ENCODE measurements at places on chromosomes 13 and 19.

GRCh38 chr19:58450856-58451357 is 515 bp upstream of the ZNF324B start:
- no peak for DNase-seq

DNA sequence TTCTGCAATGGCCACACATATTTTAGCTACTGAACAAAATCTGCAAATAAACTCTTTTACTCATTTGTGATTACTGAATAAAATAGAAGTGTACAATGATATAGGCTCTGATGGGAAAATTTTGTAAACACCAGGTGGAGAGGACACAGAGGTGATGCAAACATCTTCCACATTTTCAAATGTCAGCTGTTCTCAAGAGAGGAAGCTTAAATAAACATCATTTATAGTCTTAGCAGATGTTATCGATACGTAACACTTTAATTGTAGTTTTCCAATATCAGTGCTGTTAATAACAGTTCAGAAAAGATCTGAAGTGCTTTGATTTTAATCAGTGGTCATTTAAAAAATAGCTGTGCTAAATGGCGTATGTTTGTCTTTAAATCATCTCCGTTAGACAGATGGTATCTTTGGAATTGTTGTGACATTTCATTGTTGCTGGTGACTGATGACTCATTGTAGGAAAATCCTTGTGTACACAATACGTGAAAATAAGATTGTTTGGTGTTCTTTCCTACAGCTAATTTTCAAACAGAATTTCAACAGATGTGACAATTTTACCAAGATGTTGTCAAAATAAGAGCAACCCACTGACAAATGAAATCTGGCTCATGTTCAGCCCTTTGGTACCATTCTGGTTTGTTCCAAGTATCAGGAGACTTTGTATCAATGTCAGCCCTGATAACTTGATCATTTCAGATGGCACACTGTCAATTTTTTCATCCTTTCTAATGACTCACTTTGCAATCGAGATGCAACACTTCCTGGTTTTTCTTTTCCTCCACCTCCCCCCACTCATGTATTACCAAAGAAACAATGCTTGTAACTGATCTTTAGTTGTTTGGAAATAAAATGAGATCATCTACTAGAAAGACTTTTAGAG is 516.0 kb downstream of the DCT start:
- no peak for DNase-seq

DNA sequence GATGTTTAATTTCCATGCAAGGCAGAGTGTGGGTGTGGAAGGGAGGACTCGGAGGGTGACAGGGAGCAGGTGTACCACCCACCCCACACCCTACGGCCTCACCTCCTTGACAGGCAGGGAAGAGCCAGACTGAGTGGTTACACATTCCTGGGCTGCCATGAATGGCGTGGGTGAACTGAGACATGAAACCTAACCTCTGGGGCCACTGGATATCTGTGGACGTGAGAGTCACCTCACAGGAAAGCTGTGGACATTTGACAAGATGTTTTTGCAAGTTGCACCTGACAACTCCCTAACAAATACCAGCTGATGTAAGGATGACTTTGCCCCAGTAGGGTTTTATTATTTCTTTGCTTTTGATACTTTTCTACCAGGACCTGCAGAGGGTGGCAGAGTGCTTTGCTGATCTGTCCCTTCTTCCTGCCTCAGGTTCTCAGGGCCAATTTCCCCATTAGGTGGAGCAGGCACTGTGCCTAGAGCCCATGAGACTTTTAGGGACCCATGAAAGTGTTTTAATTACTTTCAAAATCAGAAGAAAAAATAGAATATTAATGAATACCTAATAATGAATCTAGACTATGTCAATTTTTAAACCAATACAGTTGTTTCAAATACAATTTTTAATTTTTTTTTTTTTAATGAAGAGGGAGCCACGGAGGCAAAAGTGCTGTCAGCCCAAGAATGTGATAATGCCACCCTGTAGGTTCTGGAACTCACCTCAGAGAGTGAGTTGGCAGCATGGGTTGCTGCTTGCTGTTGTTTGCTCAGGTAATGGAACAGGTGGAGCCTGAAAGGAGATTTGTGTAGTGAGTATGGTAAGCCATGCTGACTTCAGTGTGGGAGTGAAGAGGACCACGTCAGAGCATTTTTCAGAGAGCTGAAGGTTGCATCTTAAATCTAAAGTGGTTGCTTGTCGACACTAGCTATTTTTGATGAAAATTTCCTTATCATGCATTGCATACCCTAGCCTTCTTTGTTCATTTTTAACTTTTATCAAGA is 58.0 kb upstream of the CYSLTR2 start:
- DNase-seq, result peak; percentile 23

DNA sequence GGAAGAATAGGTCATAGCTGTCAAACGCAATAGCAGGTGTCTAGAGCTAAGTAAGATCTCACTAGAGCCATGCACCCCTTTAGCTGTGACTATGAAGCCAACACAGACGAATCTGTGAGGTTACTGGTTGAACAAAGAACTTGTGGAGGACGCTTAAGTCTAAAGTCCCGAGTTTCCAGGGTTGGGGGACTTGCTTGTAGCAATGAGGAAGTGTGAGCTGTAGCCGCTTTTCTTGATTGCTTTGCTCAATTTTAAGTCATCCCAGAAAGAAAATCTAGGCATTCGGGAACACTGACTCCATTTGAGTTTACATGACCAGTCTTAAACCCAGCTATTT is 1.6 kb downstream of the GPC5 start:
- DNase-seq, result no peak

- DNase-seq, result no peak
Measured at GRCh38 chr19:782878-783668, 14.2 kb upstream of the PTBP1 start.

GRCh38 chr19:30371161-30371836 is 885 bp upstream of the ZNF536 start:
- no peak for DNase-seq

GRCh38 chr19:45517238-45517637 is 10.0 kb downstream of the VASP start:
- no peak for DNase-seq

DNA sequence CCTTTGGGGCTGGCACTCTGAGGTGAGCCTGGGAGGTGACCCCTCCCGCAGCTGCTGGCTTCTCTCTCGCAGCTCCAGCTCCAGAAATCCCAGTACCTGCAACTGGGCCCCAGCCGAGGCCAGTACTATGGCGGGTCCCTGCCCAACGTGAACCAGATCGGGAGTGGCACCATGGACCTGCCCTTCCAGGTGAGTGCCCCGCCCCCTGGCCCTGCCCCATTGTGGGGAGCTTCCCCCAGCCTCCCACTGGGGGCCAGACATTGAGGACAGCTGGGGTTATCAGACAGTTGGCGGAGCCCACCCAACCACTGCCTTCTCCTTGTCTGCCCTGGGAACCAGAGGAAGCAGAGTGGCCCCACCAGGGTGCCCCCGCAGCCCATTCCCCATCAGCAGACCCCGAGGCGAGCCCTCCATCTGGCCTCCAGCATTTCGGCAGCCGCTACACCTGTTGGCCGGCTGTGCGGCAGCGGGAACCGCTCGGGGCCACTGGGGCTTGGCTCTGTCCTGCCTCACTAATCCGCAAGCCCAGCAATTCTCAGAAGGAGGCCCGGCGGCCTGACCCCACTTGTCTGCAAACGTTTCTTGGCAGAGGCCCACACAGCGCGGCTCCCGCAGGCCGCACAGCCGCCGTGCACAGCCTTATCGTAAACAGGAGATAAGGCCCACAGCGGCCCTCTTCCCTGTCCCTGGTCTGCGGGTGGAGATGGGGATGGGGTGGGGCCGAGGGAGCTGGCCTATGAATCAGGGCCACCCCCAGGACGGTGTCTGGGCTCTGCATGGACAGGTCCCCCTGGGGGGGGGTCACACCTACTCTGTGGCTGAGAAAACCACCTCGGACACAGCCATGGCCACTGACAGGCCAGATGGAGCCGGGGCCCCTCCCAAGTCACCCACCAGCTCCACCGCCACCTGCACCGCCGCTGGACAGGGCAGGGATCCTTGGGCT is 48.0 kb downstream of the COMP start:
- DNase-seq, result no peak

GRCh38 chr13:113293686-113294085 is 3.4 kb upstream of the LAMP1 start:
- no peak for DNase-seq

DNA sequence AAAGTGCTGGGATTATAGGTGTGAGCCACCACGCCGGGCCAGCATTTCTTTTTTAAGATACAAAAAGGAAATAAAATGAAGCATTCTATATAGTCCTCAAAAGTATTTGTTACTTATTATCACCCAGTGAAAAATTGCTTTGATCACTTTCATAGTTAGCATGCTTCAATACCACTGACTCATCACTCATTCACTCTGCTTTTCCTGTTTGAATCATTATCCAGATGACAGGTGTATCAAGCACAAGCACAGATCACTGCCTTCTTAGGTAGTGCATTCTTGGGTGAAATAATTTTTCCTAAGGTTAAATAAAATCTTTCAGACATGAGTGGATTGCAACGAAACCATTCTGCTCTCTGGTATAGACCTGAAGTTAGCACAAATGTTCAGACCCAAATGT is 35.8 kb upstream of the SPART start:
- DNase-seq, result no peak

- no peak for DNase-seq
Measured at GRCh38 chr19:47227352-47228167, 3.4 kb downstream of the BBC3 start.
